Mucosa of descending colon (tissue), 3 donors: ENCODE measurements at places on chromosomes 1 and 21. TPM values are rescaled to one million over a fixed set of nuclear protein-coding genes. Genes with fewer than 3 reads are reported as not detected.
A peak's percentile ranks its signal among the peaks of the same experiment; 100 is the strongest.

DNA sequence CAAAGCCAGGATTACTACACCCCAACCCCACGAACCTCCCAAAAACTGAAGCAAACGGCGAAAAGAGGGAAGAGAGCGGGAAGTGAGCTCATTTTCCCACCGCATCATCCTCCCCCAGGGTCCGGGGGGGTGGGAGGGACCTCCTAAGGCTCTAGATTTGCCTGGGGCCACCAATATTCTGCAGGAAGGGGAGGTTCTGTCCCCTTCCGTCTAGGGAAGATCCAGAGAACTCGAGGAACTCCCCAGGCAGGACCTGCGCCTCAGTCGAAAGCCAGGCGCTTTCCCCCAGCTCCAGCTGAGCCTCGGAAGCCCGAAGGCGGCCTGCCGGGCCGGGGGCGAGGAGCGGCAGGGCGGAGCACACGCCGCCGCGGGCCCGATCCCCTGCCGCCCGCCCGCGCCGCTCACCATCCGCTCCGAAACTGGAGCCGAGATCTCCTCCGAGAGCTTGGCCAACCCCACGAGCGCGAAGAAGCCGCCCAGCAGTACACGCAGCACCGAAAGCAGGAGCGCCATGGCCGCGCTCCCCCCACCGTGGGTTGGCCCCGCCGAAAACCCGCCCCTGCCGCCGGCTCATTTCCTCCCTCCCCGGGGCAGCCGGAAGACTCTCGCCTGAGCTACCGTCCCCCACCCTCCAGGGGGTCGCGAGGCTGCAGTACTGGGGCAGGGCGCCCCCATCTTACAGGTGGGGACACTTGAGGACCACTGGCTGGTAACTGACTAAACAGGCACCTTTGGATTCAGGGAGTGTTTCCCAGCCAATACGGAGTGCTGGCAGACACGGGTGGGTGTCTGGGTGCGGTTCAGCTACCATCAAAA, at the start of gene TMEM35B:
Gene TMEM35B (minus strand): TSS at position 555 of the 816 bp plus-strand sequence. CDS start 42 bp downstream, at position 513.
- DNase-seq = peak; percentile 85

PRAMEF9 gene
- total RNA-seq = not detected

NFIA gene
- total RNA-seq = 51.1 TPM

GRCh38 chr1:63885899-63886298, 112.1 kb downstream of the ROR1 start:
- no peak for DNase-seq

- no peak for DNase-seq
These were observed 272.1 kb downstream of the GRIK1 start for GRCh38 chr21:29667651-29668050.

DNA sequence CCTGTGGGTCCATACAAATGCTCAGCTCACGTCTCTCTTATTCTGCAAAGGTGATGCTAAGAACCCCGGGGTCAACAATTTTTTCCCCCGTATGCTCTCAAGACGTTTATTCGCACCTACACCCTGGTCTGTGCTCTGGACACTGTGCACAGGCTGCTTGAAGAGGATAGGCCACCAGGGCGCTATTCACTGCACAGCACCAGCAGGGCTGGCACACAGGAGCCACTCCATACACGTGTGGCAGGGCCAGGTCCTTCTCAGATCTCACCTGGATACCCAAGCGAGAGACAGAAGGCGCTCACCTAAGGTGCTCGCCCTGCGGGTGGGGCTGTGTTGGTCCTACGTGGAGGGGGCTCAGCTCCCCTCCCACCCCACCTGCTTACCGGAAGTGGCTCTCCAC, 16.7 kb downstream of the TMEM63A start:
- no peak for DNase-seq

DNA sequence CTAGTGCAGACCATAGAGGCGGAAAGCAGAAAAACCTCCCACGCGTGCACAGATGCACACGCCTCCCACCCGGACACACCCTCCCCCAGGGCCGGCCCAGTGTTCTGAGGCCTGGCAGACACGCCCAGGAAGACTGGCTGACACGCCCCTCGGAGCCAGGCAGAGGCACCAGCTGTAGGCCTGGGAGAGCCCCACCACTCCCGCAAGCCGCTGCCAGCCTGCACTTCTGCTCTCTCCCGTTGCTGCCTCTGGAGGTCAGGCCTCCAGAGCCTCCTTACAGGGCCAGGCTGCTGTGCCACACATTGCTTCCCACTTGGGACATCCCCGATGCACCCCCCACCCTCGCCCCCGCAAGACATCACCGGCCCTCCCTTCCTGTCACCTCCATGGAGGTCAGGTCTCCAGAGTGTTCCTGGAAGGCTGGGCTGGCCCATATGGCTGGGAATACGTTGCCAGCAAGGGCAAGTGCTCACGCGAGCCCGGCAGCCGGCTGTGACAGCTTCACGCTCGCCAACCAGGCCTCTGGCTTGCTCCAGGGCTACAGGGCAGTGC, 40.4 kb downstream of the CASZ1 start:
- peak; percentile 92 for DNase-seq

- no peak for DNase-seq
These were observed 27.8 kb downstream of the WNT9A start for GRCh38 chr1:227919906-227920305.

C1orf105 gene
- not detected for total RNA-seq

DNA sequence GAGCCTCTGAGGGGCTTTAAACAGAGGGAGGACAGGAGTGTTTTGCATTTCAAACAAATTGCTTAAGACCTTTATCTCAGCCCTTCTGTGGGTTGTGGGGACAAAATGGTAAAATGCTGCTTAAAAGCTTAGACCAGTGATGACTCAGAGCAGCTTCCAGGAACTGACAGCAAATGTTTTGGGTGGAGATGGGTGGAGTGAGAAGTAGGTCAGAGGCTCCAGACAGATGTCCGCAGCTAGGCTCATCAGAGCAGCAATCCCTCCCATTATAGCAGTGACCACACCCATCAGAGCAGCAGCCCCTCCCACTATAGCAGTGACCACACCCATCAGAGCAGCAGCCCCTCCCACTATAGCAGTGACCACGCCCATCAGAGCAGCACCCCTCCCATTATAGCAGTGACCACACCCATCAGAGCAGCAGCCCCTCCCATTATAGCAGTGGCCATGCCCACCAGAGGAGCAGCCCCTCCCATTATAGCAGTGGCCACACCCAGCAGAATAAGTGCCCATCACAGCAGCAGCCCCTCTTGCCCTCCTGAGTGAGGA, 532.2 kb downstream of the MATN1 start:
- DNase-seq = no peak

GRCh38 chr1:115976921-115977498, 697 bp downstream of the SLC22A15 start:
- peak; percentile 11 for DNase-seq

DNA sequence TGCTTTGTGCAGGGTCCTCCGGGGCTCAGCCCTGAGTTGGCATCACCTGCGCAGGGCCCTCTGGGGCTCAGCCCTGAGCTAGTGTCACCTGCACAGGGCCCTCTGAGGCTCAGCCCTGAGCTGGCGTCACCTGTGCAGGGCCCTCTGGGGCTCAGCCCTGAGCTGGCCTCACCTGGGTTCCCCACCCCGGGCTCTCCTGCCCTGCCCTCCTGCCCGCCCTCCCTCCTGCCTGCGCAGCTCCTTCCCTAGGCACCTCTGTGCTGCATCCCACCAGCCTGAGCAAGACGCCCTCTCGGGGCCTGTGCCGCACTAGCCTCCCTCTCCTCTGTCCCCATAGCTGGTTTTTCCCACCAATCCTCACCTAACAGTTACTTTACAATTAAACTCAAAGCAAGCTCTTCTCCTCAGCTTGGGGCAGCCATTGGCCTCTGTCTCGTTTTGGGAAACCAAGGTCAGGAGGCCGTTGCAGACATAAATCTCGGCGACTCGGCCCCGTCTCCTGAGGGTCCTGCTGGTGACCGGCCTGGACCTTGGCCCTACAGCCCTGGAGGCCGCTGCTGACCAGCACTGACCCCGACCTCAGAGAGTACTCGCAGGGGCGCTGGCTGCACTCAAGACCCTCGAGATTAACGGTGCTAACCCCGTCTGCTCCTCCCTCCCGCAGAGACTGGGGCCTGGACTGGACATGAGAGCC, 22.7 kb downstream of the COL6A1 start:
- no peak for DNase-seq

RHD gene
- total RNA-seq = not detected

CHRM3 gene
- 11.4 TPM for total RNA-seq

ROR1 gene
- 3.1 TPM for total RNA-seq

GRCh38 chr1:65208563-65208973, 60.6 kb downstream of the AK4 start:
- no peak for DNase-seq

RHBG gene
- not detected for total RNA-seq

DNA sequence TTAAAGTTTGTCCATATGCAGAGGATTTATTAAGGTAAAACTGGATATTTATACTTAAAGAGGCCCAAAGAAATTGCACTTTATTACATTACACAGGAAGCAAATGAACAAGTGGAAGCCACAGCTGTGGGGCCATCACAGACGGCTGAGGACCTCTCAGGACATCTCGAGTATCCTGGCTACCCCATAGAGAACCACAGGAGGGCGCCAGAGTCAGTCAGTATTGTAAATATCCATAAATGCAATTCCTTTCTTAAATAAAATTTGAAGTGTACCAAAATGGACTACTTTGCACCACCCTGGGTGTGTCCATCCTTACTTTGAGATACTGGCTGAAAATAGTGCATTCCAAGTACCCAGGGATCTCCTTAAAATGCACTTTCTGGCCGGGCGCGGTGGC, 257.2 kb downstream of the MRPL39 start:
- no peak for DNase-seq

DNA sequence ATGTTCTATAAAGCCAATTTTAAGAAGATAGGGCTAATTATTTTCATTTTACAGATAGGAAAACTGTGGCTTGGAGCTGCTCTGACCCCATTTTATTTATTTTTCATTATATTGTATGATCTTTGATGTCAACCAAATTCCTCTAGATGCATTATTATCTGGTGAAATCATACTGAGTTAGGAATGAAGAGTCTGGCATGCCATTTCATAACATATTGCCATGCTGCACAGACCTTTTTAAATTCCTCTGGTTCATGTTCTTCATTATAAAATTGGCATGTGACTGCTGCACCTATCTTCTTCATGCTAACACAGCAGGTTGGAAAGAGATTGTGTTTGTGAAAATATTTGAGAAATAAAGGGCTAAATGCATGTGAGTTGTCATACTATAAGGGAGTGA, 12.7 kb downstream of the PRRX1 start:
- DNase-seq = no peak

GRCh38 chr1:42146626-42147320, 6.4 kb upstream of the GUCA2B start:
- peak; percentile 78 for DNase-seq

ITLN1 gene
- total RNA-seq = 254 TPM

- no peak for DNase-seq
These were observed 15.9 kb upstream of the CD58 start for GRCh38 chr1:116586741-116587143.

DNA sequence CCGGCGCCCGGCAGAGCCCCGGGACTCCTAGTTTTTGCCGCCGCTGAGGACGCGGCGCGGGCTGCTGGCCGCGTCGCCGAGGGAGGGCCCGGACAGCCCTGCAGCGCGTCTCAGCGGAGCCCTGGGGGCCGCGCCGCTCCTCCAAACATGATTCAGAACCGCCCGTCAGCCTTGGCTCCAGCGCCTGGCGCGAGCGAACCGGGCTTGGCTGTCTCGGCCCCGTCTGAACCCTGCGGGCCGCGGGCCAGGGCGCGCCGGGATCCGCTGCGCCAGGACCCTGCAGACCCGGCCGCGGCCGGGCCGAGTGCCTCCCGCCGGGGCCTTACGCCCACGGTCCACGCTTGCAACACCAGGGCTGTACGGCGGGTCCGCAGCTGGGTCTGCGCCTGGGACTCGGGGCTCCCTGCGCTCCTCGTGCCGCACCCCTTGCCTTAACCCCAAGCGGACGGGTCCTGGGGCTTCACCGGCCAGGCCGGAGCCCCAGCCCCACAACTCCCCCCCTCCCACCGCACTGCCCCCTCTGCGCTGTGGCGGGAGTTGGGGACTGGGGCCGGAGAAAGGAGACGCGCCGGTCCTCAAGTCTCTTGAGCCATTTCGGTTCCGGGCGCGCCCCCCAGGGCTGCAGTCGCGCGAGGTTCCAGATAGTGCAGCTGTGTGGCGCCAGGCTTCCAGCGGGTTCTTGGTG, 48.4 kb upstream of the CD34 start:
- peak; percentile 68 for DNase-seq

SEC16B gene
- total RNA-seq = 2.4 TPM

GRCh38 chr1:1352786-1353388, 3.7 kb upstream of the DVL1 start:
- DNase-seq = no peak

HSPG2 gene
- 436 TPM for total RNA-seq

DNA sequence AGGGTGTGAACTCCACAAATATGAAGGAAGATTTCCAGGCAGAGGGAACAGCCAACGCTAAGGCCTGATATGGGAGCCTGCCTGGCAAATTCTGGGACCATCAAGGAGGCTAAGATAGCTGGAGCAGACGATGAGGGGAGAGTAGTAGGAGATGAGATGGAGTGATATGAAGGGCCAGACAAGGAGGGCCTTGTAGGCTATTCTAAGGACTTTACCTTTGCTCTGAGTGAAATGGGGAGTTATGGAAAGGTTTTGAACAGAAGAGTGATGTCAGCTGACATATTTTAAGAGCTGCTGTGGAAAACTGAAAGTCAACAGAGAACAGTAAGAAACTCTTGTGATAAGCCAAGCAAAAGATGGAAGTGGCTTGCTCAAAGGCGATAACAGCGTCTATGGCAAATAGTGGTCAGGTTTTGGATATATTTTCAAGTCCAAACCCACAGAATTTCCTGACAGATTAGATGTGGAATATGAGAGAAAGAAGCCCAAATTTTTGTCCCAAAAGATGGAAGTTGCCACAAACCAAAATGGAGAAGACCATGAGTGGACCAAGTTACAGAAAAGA, 2.1 kb upstream of the TP53BP2 start:
- DNase-seq = no peak

DNA sequence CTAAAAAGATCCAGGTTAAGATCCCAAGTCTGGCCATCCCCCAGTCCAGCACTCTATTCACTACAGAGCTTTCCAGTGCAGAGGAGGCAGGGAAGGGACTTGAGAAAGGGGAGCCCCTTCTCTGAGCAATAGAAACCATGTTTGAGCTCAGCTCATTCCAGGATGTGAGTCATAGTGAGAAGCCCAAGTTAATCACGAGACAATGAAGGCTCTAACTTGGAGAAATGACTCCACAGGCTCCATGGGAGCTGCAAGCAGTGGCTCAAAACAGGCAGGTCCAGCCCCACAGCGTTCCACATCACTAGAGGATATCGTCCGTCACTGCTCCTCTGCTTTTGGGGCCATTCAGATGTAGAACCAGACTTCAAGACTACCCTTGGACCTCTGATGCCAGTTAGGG, 59.1 kb downstream of the CAMK2N1 start:
- no peak for DNase-seq

GRCh38 chr1:54884768-54885167, 2.2 kb downstream of the DHCR24 start:
- DNase-seq = no peak

GRCh38 chr1:43708002-43708410, 670 bp downstream of the ST3GAL3 start:
- no peak for DNase-seq

CFAP141 gene
- total RNA-seq = not detected

- DNase-seq = peak; percentile 30
These were observed 37.0 kb upstream of the KCNA10 start for GRCh38 chr1:110555807-110556470.

- DNase-seq = no peak
These were observed 9.8 kb downstream of the INKA2 start for GRCh38 chr1:111729271-111729921.

IL22RA1 gene
- 13.8 TPM for total RNA-seq

TIPRL gene
- 37.4 TPM for total RNA-seq
